ENCODE measurements at places on chromosomes 16 and 17. TPM values are rescaled to one million over a fixed set of nuclear protein-coding genes. Genes with fewer than 3 reads are reported as not detected.

DNA sequence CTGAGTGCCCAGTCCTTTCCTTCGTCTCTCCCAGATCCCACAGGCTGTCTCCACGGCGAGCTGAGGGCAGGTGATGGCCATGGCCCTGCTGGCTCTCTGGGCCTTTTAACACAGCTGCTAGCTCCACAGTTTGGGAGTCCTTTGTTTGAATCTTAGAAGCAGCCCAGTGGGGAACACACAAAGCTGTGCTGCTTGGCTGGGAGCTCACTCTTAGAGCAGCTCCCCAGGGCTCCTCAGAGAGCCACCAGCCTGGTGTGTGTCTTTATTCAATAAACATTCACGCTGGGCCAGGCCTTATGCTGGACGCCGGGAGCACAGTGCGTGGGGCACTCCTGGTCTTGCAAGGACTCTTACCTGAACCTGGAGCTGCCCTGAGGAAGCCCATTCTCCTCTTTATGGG is 29.7 kb downstream of the WNT3 start:
- no peak for DNase-seq

GRCh38 chr16:2524339-2524938 is 4.3 kb downstream of the AMDHD2 start:
- peak; percentile 11 for DNase-seq

GRCh38 chr16:26909623-26910022 is 157.1 kb upstream of the C16orf82 start:
- no peak for DNase-seq

- no peak for DNase-seq
Measured at GRCh38 chr17:19244781-19245180, 7.6 kb downstream of the EPN2 start.

DNA sequence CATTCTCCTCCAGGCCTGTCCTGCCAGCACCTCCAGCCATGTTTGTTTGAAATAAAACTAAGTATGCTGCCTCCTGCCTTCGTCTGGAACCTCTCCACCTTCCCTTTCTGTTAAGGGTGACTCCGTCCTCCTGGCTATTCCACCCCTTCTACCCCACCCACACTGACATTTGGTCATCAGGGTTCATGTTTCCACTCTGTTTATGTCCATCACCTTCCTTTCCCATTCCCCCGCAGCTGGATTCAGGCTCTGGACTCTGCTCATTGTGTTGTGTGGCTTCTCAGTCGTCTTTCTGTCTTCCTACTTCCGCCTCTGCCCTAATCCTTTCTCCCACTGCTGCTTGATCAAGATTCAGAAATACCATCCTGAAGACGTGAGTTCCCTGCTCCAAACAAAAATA is 28.6 kb downstream of the EPN2 start:
- no peak for DNase-seq

DNA sequence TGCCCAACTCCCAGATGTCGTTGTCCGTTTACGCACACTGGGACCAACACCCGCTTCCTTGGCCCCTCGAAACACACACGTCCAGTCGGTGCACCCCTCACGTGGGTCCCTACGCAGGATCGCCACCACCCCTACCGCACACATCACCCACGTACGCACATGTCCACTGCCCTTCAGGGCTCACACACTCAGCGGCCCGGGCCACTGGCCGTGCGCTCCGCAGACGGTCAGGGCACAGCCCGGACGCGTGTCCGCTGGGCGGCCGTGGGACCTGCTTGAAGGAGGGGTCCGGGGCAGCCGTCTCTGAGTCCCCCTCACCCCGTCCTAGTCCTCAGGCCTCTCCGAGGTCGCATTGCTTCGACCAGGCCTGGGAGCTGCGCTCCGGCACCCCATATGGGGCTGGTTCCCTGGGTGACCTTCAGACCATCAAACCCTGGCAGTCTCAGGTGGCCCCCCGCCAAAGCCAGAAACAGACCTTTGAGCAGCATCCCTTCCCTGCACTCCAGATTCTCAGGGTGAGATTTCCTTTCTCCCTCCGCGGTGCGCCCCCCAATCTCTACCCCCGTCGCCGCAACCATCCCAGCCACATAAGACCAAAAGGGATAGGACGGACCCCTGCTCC is 914 bp upstream of the GPRC5B start:
- no peak for DNase-seq

DNA sequence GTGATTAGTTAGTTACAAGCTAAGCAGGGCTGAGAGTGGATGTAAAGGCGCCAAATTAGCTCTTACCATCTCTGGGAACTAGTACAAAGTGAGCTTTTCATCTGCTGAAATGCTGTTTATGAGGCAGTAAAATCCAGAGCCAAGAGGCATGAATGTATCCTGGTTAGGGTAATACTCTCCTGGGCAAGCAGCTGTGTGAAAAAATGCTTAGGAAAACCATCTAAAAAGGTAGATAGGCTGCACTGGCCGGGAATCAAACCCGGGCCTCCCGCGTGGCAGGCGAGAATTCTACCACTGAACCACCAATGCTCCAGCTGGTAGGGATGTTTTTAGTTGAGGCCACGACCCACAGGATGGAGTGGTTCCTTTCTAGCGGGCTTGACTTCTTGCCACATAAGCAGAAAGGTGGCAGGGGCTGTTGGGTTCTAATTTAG is 23.0 kb downstream of the VAC14 start:
- DNase-seq: peak; percentile 27

DNA sequence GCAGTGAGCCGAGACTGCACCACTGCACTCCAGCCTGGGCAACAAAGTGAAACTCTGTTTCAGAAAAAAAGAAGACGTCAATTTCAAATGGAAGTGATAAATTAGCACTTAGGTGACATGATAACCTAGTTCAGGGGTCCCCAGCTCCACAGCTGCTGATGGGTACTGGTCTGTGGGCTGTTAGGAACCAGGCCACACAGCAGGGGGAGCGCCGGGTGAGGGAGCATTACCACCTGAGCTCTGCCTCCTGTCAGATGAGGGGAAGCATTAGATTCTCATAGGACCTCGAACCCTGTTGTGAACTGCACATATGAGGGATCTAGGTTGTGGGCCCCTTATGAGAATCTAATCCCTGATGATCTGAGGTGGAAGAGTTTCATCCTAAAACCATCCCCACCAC is 253.0 kb downstream of the FOXL1 start:
- no peak for DNase-seq

DNA sequence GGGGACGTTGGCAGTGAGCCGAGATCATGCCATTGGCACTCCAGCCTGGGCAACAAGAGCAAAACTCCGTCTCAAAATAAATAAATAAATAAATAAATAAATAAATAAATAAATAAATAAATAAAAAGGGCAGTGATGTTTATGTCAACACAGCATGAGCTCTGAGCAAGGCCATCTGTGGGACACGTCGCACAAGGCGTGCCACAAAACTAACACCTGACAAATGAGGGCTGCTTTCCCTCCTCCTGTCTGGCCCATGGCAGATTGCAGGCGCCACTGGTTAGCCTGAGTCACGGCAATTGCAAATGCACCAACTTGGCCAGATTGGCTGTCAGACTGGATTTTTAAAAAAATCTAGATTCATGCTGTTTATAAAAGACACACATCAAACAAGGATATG is 25.9 kb upstream of the SPNS3 start:
- no peak for DNase-seq

GRCh38 chr17:48723423-48724250 is 652 bp downstream of the PRAC2 start:
- no peak for DNase-seq

DNA sequence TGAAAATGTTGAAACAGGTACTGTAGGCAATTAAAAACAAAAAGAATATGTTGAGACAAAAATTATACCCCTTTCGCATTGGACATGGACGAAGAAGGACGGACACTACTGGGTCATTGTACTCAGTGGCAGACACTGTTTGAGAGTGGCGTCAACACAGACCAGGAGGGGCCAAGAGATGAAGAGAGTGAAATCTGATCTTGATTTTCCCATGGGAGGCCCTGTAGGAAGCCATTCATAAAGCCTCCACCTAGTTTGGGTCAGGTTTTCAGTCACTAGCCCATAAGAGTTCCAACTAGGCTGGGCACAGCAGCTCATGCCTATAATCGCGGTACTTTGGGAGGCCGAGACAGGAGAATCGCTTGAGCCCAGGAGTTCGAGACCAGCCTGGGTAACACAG is 23.6 kb upstream of the SMURF2 start:
- DNase-seq: no peak

DNA sequence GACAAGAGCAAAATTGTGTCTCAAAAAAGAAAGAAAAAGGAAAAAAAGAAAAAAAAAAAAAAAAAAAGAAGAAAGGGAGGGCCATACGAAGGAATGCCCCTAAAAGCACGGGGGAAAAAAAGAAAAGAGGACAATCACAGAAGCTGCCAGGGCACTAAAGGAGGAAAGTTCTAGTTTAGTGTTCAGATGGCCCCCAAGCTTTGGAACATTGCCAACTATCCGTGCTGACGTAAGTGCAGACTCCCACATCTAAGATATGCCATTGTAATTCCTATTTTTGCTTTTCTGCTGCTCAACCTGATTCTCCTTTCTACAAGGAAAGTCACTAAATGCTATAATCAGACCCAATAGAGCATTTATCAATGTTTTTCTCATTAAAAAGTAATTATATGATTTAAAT is 842.1 kb downstream of the KCNJ2 start:
- no peak for DNase-seq

GRCh38 chr16:85300406-85300968 is 188.2 kb upstream of the CIBAR2 start:
- DNase-seq: peak; percentile 32

- DNase-seq: no peak
Measured at GRCh38 chr16:57306676-57307341, 22.3 kb upstream of the PLLP start.

DNA sequence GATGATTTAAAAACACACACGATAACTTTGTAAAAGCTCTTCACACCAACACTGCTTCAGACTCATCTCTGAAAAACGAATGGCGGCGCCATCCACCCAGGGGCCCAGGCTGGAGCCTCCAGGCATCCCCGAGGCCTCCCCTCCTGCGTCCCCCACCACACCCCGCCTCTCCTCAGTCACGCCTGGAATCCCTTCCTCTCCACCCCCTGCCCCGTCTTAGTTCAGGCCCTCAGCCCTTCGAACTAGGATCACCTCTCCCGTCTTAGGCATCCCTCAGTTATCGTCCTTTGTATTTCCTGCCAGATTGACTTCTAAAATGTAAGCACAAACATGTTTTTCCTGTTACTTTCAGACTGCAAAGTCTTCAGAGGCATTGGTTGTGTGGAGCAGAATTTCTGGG is 58.3 kb downstream of the NDEL1 start:
- DNase-seq: no peak

- no peak for DNase-seq
Measured at GRCh38 chr17:43217614-43218087, 6.0 kb downstream of the TMEM106A start.

GRCh38 chr17:27657620-27658019 is 26.6 kb downstream of the LGALS9 start:
- no peak for DNase-seq

DNA sequence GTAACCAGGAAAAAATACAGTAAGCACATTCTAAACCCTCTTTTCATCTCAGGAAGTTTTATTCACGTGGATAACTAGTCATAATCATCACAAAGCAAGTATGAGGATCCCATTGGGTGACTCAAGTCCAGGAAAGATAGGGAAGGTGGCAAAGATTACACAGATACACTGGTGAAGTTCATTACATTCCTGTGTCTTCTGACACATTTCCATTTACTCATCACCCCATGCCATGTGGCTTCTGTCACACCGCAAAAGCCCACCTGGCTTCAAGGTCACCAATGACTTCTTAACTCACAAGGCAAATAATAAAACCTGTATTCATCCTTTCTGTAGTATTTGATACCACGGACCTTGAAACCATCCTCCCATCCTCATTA is 17.0 kb downstream of the HS3ST3A1 start:
- DNase-seq: no peak

DNA sequence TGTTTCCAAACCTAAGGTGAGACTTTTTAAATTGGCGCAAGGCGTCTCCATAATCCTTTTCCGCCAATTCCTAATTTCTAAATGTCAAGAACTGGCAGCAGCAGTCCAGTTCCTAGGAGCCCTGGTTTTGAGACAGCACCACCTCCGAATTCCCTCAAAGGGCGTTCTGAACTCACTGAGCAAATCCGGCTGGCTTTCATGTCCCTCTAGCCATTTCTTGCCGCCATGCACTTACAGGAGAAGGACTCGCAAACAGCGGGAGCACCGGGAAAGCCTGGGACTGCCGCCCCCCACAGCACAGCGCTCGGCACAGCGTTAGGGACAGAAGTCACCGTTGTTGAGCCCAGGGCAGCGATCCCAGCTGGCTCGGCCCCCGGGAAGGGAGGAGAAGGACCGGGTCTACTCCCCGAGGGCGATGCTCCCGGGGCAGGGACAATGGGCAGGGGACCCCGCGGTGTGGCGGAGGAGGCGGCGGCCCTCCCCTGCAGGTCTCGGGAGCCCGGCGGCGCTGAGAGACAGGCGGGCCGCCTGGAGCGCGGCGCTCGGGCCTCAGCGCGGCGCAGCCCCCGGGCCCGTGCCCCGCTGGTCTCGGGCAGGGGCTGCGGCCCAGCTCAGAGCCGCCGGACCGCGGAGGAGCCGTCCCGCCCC is 545 bp downstream of the ARHGAP17 start:
- peak; percentile 72 for DNase-seq

DNA sequence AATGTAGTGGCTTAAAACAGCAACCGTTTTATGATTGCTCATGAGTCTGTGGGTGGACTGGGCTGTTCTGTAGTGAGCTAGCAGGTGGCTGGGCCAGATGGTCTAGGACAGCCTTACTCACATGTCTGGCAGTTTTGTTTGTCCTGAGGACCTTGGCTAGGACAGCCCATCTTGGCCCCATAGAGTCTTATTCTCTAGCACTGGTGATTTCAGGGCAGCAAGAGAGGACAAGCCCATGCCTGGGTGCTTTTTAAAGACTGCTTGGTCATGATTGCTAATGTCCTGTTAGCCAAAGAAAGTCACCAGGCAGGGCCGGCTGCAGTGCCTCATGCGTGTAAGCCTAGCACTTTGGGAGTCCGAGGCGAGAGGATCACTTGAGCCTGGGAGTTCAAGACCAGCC is 139.8 kb downstream of the KATNIP start:
- no peak for DNase-seq

- peak; percentile 58 for DNase-seq
Measured at GRCh38 chr16:4317532-4318450, 1.9 kb downstream of the GLIS2 start.

DNA sequence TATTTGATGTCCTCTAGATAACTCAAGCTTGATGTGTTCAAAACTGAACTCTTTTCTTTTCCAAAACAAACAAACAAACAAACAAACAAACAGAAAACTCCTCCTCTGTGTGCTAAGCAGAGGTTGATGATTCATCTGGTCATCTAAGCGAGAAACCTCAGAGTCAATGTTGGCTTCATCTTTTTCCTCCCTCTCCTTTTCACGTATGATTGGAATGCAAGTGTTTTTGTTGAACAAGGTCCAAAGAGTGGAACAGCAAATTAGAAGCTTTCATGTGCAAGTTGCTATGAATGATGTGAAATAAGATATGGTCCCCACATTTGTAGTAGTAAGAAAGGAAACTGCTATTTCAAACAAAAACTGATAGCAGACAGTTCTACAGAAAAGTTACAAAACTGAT is 52.5 kb downstream of the TBX4 start:
- no peak for DNase-seq

TMEM170A gene
- total RNA-seq: 9.6 TPM

KLHL36 gene
- total RNA-seq: 58.2 TPM

DNAAF1 gene
- total RNA-seq: not detected

TP53TG3 gene
- 1.1 TPM for total RNA-seq

MYH2 gene
- not detected for total RNA-seq

OR3A3 gene
- total RNA-seq: not detected

MEIOB gene
- total RNA-seq: not detected

SLC12A3 gene
- not detected for total RNA-seq

CMTM2 gene
- 0.35 TPM for total RNA-seq

NPTX1 gene
- total RNA-seq: not detected

VTN gene
- total RNA-seq: 36.9 TPM

ITGAD gene
- total RNA-seq: 0.11 TPM

CTRL gene
- 0.81 TPM for total RNA-seq

MYH11 gene
- 17.9 TPM for total RNA-seq

HSPB9 gene
- 0.11 TPM for total RNA-seq
